ENCODE measurements at places on chromosomes 3 and 15.

- no peak for DNase-seq
These were observed 24.5 kb upstream of the LIPC start for GRCh38 chr15:58407236-58407775.

- no peak for DNase-seq
These were observed 21.3 kb upstream of the ACAD9 start for GRCh38 chr3:128858167-128858566.

DNA sequence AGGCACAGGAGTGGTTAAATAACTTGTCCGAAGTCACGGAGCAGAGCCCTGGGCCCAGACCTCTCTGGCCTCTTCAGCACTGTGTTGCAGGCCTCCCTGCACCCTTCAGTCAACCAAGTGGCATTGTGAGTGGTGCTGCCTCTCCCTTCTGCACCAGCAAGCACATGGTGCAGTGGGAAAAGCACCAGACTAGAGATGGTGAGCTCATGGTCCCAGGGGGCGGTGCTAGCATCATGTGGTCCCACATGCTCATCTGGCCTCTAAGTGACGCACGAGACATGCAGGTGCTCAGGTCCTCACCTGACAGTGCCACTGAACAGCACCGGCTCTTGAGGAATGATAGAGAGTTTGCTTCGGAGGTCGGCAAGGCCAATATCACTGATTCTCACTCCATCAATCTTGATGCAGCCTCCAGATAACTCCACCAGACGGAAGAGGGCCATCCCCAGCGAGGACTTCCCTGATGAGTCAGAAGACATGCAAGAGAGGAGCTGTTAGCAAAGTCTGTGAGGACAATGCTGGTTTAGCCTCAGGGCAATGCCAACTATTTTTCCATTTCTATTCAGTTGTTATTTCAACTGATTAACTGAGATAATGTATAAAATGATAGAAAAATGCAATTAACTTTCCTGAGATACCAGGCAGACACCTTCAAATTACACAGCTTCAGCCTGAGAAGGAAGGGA, 53.1 kb upstream of the PARL start:
- no peak for DNase-seq

GRCh38 chr15:69664572-69665571, 212.3 kb downstream of the RPLP1 start:
- no peak for DNase-seq

GRCh38 chr15:90029024-90029423, 27.9 kb downstream of the ZNF710 start:
- peak; percentile 93 for DNase-seq

DNA sequence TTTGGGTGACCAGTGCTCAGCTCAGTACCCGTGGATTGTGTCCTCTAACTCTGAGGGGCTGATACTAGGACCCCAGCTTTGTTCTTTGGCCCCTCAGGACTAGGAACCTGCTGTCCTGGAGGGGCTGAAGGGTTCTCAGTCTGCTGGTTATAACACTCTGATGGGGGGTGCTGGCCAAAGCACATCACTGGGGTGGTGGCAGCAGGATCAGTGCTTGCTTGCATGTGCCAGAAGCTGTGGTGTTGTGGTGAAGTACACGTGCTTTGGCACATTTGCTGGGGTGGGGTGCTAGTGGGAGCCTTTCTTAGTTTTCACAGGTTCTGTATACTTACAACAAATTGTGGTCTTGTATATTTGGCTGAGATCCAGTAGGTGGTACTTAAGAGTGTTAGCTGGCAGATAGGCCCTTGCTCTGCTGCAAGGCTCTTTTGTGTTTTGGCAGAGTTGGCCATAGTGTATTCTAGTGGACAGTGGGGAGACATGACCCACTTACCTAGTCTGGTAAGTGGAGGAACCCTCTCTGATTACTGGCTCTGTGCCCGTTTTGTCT, 344.3 kb downstream of the EDEM1 start:
- DNase-seq, result no peak

DNA sequence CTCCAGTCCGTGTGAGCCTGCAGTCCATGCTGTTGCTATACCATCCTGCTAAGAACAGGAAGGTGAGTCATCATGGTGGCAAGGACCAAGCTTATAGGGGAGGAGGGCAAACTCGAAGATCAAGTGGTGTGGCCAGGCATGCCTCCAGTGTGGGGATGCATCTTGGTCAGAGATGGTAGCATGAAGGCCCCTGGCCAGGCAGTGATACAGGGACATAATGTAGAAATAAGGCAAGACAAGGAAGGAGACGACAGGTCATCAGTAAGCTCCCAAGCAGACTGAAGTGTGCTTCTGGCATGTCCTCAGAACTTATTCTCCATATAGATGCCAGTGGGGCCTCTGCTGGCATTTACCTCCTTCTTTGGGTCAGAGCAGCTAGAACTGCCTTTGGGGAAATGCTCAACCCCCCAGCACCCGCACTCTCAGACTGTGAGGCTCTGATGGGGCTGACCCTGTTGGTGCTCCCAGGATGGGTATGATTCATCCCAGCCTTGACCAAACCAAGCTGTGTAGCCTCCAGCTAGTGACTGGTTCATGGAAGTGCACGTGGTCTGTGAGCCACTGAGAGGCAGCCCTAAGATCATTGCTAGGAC, 52.5 kb upstream of the ATP2B2 start:
- no peak for DNase-seq

DNA sequence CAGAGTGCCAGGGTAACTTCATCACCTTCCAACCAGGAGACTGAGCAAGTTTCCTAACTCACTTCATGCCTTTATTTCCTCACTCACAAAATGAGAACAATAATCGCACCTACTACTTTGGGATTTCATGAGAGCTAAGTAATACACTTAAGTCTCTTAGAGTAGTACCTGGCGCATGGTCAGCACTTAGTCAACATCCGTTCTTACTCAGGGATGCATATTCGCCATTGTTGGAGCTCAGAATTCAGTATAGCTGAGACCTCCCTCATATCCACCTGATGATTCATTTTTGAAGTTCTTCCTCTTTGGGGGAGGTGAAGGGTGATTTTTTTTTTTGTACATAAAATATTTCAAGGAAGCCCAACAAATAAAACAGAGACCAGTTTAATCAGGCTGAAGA, 188.2 kb downstream of the AGBL1 start:
- DNase-seq, result no peak

DNA sequence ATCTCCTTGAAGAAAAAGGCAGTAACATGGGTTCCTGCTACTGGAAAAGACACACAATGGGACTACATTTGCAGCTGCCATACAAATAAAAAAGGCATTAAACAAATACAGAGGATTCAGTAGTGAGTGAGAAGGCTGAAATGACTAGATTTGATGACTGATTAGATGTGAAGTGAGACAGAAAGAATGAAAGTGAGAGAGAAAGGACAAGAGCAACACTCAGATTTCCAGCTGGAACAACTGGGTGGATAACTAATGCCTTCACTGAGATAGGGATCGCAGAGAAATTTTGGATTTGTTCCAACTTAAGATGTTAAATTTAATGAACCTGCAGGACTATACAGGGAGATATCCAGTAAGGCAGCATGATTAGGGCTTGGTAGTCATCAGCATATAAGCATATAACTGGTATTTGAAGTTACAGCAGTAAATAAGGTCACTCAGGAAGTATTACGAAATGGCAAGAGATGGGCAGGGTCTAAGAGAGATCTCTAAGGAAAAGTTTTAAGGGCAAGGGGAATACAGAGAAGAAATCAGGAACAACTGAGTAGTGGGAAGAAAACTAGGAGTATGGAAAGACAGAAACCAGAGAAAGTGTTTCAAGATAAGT, 8.2 kb downstream of the OSBPL11 start:
- DNase-seq, result no peak

DNA sequence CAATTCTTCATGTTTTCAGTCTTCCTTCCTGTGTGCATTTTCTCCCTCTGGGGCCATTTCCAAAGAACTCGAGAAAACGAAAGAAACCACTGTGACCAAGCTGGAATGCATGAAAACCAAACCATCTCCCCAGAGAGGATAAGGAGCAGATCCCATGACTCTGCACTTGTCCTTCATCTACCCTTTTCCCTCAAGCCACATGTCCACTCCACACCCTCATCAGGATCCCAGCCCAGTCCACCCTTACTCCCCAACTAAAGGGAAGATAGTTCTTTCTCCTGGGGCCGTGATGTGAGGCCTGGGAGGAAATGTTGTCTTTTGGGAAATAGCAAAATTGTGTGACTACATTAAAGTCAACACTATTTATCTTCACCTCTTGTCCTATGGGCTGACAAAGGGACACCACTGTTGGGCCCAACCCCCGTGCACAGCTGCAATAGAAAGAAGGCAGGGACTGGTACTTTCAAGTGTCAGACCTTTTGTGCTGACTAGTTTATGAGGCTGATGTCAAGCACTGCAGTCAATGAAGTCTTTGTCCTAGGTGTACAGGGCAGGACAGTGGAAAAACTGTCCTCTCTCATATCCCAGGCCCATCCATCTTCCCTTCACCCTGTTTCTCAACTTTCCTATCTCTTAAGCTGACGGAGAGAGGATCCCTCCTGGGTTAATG, 487.1 kb upstream of the NR2F2 start:
- no peak for DNase-seq

DNA sequence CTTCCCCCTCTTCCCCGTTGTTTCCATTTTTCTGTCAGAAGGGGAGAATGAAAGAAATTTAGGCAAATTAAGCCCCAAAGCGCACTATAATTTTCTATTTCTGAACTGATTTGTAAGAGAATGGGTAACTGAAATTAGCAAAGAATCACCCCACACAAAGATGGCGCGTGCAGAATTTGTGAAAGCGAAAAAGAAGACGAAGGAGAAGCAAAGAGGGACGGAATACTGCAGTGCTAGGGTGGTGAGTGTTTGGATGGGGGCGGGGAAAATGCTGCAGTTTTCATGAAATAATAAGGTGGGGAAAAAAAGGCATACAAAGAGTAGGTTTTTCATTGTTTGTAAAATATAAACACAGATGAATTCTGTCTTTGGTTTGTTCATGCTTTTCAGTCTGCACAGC, 4.6 kb upstream of the CTNNB1 start:
- no peak for DNase-seq

DNA sequence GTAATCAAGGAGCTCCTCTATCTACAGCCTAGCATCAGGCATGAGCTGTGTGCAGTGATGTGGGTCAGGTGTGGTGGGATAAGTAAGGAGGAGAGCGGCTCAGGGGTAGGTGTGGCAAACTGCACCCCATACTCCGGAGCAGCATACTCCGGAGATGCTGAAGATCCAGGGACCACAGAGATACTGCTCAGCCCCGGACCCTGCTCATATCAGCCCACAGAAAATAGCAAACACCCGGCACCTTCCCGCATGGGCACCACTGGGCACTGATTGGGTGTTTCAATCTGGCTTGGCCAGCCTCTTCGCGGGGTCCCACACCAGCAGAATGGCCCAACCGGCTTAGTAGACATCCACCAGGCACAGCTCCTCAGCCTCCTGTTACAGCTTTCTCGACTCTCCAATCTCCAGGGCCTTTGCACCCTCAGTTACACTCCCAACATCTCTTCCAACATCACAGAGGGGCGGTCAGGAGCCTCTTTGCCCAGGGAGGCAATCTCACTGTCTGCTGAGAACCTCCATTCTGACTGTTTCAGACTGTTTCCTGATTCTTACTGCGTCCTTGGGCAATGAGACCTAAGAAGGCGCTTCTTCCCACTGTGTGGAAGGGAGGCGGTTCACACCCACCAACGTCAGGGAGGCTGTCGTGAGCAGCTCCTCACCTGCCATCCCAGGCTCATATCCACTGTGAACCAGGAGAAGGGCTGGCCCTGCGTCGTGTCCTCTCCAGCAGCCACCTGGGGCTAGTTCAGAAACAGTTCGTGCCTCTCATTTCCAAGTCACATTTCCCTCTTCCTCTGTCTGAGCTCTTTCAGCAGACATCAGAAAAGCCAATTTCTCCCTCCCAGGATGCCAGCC, 59.8 kb downstream of the CAPN7 start:
- no peak for DNase-seq

- DNase-seq, result no peak
These were observed 203.9 kb downstream of the DTWD1 start for GRCh38 chr15:49824775-49825099.

- no peak for DNase-seq
These were observed 6.7 kb upstream of the ZNF609 start for GRCh38 chr15:64453689-64454037.

DNA sequence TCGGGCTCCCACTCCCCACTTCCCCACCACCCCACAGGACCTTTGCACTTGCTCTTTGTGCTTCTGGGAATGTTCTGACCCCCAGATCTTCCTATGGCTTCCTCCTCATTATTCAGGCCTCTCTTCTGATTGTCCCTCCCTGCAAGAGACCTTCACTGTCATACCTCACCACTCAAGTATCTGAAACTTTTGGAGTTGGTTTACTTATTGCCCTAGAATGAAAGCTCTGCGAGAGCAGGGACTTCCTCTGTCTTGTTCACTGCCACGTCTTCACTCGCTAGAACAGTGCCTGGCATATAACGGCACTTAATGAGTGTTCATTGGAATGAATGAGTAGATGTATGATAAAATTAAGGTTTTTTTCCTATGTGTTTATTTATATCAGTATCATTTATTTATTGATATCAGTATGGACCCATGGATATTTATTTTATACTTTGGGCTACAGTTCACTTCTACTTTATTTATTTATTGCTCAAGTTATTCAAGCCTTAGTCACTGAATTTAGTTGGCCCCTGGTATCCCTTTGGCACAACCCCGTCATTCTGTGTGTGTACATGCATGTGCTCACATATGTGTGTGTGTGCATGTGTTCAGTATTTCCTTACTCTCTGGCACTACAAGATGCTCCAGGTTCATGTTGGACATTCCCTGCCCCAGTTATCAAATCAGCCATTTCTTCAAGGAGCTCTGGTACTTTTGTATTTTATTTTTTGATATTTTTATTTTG, 197.6 kb downstream of the THSD4 start:
- DNase-seq, result no peak

GRCh38 chr3:140809316-140809715, 131.5 kb downstream of the TRIM42 start:
- no peak for DNase-seq

DNA sequence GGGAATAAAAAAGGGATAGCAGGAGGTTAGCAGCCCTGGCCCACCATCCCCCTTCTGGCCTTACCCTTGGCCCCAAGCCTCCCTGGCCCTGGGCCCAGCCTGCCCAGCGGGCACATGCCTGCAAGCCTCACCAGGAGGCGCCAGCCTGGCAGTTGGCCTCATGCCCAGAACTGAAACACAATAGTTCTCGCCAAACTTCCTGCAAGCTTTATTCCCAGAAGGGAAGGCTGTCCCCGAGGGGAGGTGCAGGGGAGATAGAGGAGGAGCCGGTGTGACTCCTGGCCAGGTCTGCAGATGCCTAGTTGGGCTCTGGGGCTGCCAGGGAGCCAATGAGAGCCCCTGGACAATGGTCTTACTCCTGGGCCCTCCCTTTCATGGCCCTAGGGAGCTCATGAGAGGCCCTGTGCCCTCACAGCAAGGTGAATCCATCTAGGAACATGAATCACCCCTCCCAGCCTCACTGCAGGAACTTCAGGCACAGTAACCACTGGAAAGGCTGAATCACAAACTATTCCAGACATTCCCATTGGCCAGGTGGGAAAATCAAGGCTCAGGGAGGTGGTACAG, 4.0 kb downstream of the CCDC33 start:
- DNase-seq, result peak; percentile 60
